RPMI7951 (cell line): ENCODE measurements at places on chromosomes 5 and 9. TPM values are rescaled to one million over a fixed set of nuclear protein-coding genes. Genes with fewer than 3 reads are reported as not detected.

SLC26A2 gene
- total RNA-seq: 12.5 and 13.6 TPM in 2 replicates

SH3RF2 gene
- total RNA-seq: 6.8 and 7.9 TPM in 2 replicates

BRIX1 gene
- 55.8 and 65.8 TPM in 2 replicates for total RNA-seq

DNA sequence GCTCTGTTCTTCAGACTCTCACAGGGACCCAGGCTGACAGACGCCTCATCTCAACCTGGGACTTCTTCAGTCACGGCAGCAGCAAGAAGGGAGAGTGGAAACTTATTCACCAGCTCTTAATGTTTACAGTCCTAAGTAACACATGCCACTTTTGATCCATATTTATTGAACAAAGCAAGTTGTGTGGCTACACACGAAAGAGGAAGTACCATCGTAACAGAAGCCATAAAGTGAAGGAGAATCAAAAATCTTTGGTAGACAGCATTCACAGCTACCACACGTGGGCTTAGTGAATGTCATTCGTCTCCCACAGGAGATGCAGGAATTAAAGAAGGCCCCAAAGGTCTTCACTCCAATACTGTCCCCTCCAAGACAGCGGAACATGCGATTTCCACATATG, 582.6 kb downstream of the CETN3 start:
- no peak for DNase-seq

DNA sequence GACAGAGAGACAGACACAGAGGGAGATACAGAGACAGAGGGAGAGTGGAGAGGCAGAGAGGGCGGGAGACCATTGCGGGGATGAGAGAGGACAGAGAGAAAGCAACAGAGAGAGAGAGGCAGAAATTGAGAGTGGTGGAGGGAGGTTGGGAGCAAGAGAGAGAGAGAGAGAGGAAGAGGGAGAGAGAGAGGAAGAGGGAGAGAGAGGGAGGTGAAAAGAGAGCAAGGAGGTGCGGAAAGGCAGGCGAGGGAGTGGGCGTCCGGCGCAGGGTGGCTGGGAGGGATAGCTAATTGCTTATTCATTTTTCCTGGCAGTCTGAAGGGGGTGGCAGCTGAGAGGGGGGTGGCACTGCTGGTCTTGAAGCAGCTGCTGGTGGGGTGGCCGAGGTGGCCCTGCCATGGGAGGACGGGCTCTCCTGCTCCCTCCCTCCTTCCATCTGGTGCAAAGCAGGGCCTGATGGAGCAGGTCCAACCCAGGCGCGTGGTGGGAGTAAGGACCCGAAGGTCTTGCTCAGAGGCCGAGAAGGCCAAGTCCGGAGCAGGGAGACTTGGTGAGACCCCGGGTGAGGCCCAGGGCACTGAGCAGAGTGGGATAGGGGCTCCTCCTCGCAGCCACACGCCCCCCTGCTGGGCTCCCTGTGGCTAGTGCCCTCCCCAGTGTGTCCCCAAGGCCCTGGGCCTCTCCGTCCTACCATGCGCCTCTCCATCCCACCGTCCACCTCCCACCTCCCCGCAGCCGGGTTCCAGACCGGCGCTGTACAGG, 25.3 kb upstream of the RNU6ATAC start:
- no peak for DNase-seq

- no peak for DNase-seq
These were observed 84.9 kb downstream of the PRELID2 start for GRCh38 chr5:145750199-145750598.

- DNase-seq: peak; percentile 46
These were observed 120.4 kb upstream of the CACNA1B start for GRCh38 chr9:137757139-137757538.

DNA sequence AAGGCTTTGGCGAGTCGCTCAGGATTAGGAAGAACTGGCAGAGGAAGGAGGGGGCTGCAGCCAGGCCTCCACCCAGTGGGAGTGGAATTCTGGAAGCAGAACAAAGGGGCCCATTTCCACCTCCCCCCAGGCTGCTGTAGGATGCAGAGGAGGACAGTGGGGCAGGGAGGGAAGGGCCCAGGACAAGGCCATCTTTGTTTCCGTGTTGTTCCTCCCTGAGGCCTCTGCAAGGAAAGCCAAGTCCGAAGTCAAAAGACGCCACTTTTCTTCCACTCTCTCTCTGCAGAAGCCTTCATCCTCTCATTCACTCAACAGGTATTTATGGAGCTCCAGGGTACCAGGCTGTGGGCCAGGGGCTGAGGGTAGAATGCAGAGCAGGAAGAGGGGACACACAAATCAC, 70.7 kb downstream of the ENTREP1 start:
- peak; percentile 20 for DNase-seq
